ENCODE measurements at places on chromosomes 13 and 19.

DNA sequence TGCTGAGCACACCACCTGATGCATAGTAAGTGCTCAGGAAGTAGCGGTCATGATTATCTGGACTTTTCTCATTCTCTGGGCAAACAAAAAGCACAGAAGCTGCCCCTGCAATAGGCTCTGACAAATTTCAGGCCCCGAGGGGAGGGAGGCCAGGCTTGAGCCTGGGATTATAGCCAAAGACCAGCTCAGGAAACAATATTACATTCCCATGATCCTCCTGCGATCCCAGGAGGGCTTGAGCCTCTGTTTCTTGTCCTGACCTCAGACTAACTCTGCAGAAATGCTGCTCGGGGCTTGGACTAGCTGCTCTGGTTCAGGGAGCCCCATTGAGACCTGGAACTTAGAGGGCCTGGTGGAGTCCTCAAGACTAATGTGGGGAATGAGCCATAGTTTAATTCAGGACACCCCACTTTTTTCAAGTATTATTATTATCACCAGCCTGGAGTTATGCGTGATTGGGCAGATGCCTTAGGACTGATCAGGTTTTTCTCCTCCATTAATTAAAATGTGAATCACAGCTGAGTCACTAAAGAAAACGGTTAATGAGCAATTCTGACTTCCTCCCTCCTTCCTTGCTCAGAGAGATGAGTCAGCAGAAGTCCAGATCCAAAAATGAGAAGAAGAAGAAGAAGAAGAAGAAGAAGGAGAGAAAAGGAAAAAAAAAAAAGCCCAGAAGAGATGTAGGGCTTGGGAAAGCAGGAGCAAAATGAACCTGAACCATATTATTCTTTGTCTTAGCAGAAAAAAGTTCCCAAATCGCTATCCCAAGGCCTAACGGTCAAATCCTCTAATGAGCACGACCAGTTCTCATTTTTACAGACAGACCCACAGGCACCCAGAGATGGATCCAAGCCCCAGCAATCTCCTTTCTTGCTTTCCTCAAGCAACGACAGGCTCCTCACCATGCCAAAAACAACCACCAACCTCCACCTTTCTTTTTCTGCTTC lies 107.2 kb downstream of the CACNA1A start:
- DNase-seq, result no peak

- no peak for DNase-seq
Observed at GRCh38 chr19:38848299-38849146, 1.3 kb downstream of the HNRNPL start.

- no peak for DNase-seq
Observed at GRCh38 chr19:32469795-32470194, 64.2 kb downstream of the DPY19L3 start.

- DNase-seq, result no peak
Observed at GRCh38 chr13:113337556-113337955, 26.4 kb downstream of the GRTP1 start.

DNA sequence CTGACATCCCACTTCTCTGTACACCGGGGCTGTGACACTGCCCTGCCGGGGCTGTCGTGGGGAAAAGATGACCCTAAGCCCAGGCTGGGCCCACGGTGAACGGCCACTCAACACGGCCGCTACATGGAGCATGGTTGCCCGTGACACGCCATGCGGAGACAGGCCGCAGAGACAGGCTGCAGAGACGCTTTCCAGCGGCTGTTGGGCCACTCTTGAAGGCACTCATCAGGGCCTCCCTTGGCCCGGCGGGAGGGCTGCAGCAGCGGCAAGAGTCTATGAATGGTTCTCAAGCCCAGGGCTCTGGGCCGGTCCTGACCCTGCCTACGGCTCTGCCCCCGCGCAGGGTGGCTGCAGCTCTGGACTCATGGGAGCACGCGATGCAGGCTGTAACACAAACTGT lies 22.1 kb downstream of the ADPRHL1 start:
- DNase-seq, result no peak

Data from CD8-positive, alpha-beta memory T cell (primary cell).